ENCODE measurements at places on chromosomes 7 and 10.

DNA sequence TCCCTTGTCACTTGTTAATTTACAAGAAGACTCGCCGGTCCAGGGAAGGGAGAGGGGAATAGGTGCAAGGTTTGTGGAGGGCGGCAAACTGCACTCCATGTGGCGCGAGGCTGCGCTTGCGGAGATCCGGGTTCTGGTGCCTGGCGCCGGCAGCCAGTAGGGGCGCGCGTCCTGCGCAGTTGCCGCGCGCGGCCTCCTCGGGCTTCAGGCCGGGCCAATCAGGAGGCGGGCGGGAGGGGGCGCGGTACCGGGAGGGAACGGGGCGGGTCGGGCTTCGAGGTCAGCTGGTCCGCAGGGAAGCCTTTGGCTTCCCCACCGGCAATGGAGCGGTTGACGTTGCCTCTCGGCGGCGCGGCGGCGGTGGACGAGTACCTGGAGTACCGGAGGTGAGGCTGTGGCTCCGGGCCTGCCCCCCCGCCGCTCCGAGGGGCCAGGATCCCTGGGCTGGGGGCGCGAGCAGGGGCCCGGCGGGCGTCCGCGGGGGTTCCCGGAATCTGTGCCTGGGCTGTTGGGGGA, at the start of gene FAM221A:
Gene FAM221A, plus strand, starts transcription at position 302 of the 516 bp plus-strand sequence. Its CDS starts 20 bp downstream, at position 322.
- DNase-seq = peak; percentile 69

GRCh38 chr10:96910488-96911395, 78.6 kb downstream of the LCOR start:
- DNase-seq = peak; percentile 15

DNA sequence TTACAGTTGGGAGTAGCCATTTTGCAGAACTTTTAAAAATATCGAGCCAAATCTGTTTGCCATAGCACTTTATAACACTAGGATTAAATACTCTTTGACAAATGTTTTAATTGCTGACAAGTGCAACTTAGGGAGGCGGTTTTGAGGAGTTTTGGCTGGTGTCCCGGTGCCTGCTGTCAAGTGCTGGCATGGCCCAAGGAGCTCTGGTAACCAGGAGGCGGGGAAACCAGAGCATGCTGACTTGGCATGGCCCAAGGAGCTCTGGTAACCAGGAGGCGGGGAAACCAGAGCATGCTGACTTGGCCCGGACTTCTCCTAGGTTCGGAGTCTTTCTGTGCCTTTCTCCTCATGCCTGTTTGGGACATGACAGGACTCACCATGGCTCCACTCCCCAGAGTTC, 30.8 kb upstream of the ZNF32 start:
- DNase-seq = no peak

DNA sequence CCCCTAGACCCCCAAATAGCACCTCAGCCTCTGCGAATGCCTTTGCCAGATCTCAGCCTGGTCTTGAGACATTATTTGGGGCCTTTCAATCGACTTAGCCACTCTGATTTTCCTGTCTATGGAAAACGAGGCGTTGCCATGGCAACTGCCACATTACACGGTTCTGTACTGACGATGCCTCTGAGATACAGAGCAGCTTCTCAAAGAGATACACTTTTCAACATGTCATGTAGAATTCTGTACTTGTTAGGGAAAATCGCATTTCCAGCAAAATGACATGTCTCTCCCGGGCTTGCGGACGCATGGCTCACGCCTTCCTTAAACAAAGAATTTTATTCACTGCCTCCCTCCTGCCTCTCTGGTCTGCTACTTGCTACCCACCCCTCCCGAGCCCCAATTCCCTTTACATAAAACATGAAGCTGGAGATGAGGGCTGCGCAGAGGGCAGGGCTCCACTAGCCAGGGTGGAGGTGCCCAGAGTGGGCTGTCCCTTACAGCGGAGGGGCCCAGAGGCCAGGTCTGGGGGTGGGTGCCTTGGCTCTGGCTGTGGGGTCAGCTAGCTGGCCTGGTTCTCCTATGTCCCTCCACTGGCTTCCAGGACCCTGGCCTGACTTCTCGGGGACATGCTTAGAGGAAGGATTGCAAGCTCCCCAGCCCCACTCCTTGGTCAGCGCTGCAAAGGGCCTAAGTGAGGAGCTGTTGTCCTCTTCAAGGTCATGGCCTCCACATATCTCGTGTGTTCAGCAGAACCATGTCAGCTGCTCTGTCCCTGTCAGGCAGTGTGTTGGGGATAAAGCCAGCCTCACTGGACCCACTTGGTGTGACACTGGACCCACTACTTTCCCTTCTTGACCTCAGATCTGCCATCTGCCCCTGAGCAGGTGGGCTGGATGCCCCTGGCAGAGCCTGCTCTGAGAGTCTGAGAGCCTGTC, 342.5 kb downstream of the RPS24 start:
- DNase-seq = no peak

DNA sequence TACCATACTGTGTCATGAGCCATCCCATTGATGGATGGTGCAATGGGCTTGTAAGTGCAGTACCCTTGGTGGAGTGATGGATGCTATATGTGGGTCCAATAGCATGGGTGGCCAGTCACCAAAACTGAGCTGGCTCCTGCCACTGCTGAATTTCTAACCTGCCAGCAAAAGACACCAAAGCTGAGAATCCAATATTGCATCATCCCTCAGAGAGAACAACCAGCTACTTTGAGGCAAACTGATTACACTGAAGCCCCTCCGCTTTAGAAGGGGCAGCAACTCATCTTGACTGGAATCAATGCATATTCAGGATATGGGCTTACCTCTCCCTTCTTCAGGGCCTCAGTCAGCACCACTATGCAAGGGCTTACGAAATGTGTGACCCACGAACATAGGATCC, 211.6 kb downstream of the DGKI start:
- no peak for DNase-seq

- DNase-seq = no peak
These were observed 53.0 kb downstream of the CACUL1 start for GRCh38 chr10:118701529-118702323.

DNA sequence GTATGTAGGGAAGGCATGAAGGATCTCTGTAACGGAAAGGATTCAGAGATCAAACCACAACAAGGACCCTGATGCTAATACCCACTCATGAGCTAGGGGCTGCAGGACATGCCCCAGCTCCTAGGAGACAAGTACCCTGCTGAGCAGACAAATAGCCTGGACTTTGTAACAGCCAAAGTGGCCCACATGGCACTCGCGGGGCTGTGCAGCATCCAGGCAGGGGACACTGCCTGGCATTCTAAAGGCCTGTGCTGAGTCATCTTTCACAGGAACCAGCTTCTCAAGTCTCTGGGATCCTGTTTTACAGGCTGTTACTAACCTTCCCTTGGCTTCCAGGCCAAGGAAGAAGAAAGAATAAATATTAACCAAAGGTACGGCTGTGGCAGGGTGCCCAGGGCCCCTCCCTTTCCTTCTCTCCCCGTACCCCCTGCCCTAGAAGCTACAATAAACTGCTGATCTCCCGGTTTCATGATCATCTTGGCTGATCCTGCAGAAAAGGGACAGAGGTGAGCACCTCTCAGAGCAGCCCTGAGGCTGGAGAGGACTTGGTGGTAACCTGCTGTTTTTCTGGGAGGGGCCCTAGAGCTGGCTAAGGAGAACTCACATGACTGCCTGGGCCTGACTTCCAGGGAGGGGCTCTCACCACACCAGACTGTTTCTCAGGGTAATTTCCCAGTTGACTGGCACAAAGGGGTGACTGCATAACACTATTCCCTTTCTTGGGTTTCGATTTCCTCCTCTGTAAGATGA, 4.2 kb upstream of the RPEL1 start:
- no peak for DNase-seq

DNA sequence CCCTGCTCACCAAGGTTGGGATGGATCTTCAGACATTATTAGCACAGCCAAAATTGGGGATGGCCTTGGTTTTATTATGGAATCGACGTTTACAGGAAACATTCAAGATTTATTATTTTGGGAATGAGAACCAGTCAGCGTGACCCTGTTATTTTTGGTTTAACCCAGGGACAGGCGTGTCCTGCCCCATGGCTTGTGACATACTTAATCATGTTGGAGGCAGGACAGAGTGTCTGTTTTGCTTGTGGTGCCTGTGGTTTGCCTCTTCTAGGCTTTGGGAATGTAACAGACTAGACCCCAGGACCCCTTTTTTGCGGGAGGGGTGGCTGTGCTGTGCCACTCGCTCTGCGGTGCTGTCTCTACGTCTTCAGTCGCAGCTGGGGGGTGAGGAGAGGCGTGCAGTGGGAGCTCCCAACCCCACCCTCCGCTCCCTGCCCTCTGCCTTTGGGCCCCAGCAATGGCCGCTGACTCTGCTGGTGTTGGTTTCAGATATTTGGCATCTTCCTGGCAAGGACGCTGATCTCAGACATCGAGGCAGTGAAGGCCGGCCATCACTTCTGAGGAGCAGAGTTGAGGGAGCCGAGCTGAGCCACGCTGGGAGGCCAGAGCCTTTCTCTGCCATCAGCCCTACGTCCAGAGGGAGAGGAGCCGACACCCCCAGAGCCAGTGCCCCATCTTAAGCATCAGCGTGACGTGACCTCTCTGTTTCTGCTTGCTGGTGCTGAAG, 20.1 kb upstream of the SH2D4B start:
- no peak for DNase-seq

DNA sequence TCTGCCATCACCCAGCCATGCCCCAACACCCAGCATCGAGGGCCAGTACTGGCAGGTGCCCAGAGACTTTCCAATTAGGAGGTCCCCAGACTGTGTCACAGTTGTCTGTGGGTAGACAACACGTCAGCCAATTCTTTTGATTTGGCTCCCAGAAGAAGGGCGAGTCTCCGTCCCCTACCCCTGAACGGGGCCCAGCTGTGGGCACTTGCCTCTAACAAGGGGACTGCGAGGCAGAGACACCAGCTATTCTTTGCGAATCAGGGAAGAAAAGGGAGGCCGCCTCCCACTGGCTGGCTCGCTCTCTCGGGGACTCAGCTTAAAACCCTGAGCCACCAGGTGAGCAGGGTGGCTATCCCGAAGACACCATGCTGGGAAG, 167.3 kb downstream of the USP6NL start:
- DNase-seq = no peak

DNA sequence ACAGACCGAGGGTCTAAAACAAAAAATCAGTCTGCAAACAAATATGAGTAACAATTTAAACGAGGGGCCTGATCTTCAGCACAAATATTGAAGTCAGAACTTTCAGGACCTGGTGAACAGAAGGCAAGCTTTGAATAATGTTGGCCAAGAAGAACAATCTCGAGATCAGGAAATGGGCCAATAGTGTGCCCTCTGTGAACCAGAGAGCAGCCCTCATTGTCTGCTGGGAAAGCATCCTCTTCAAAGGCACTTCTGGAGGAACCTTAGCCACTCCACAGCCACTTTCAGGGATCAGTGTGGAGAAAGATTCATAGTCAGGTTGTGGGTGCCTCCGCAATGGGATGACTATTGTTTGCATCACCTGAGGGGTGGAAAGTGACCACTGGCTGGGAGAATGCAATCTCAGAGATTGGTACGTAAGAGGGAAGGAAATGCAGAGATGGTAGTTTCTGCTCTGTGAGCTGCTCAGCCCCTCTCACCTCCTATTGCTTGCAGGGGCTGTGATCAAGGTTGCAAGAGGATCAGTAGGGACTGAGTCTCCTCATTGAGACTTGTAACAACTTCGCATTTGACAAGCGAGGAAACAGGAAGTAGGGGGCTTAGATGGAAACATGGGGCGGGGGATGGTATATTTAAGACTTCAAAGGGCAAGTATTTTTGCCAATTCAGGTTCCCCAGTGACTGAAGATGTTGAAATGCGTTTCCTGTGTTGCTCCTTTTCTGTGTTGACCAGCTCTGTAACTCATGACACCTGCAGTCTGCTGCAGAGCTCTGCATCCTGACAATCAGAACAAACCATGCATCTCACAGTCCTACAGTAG, 28.4 kb upstream of the IFRD1 start:
- no peak for DNase-seq

GRCh38 chr10:2920168-2920567, 147.2 kb upstream of the PFKP start:
- no peak for DNase-seq

DNA sequence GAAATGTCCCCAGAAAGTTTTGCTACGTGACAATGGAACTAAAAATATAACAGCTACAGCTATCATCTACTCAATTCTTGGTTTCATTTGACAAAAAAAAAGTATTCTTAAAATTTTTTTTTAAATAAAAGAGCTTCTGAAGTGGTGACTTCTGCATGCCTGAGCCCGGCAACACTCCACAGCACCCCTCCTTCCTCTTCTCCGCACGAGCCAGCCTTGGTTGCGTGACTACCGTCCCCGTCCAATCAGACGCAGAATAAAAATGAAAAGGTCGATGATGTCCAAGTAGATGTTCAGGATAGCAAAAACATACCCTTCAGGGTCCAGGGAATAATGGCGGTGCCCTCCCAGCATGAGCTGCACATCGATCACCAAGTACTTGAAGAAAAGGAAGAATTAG, 34.5 kb upstream of the GATAD1 start:
- no peak for DNase-seq

GRCh38 chr10:42419789-42420188, 218.6 kb downstream of the ZNF33B start:
- no peak for DNase-seq

DNA sequence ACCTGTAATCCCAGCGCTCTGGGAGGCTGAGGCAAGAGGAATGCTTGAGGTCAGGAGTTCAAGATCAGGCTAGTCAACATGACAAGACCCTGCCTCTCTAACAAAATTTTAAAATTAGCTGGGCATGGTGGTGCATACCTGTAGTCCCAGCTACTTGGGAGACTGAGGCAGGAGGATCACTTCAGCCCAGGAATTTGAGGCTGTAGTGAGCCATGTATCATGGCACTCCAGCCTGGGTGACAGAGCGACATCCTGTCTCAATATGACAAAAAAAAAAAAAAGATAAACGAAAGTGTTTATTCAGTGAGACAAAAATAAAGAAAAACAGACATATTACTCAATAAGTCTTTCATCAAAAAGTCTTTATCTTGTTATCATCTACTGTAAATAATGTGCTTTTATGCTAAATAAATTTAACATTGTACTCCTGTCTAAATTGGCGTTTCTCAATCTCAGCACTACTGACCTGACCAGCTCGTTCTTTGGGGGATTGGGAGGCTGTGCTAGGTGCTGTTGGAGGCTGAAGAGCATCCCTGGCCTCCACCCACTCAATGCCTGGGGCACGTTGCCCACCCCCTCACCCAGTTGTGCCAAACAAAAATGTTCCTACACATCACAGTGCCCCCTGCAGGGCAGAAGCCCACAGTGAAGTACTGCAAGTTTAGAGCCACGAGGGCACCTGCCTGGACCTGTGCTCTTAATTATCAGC, 57.7 kb downstream of the NCAPG2 start:
- DNase-seq = no peak

- no peak for DNase-seq
These were observed 473.3 kb upstream of the NRP1 start for GRCh38 chr10:33807531-33808359.

DNA sequence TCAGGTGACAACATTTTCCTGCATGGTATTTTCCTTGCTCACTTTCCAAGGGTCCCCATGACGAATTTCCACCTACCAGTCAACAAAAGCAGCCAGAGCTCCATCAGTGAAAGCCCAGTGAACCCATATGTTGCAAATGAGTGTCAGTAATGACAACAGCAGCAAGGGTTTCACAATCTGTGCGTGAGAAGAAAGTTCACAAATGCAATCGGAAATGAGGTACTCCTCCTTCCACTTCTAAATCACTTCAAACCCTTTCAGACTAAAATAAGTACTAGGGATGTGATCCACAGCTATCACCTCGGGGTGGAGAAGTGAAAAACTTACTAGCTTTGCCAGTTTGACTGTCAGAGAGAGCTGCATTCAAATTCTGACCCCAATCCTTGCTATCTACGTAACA, 55.6 kb upstream of the BET1 start:
- DNase-seq = no peak
